ENCODE measurements at places on chromosomes 5 and 9. TPM values are rescaled to one million over a fixed set of nuclear protein-coding genes. Genes with fewer than 3 reads are reported as not detected.

CSF1R gene
- total RNA-seq = 0.33 TPM

SLC12A2 gene
- 11.1 TPM for total RNA-seq

CA9 gene
- 6.6 TPM for total RNA-seq

RETREG1 gene
- 2.8 TPM for total RNA-seq

IL5 gene
- not detected for total RNA-seq

SPINK7 gene
- not detected for total RNA-seq

BAAT gene
- total RNA-seq = 0.57 TPM

NKD2 gene
- 12.5 TPM for total RNA-seq

CDH12 gene
- total RNA-seq = not detected

REEP2 gene
- 7.2 TPM for total RNA-seq

FCHO2 gene
- 14.1 TPM for total RNA-seq

NUTM2F gene
- not detected for total RNA-seq

FGF18 gene
- 0.80 TPM for total RNA-seq

SLC25A48 gene
- not detected for total RNA-seq

PCDHGC5 gene
- not detected for total RNA-seq

ACSL6 gene
- not detected for total RNA-seq

ZBTB5 gene
- 5.5 TPM for total RNA-seq

MELK gene
- total RNA-seq = 75.9 TPM

LECT2 gene
- total RNA-seq = not detected

SMIM32 gene
- not detected for total RNA-seq

THBS4 gene
- total RNA-seq = not detected

ADRB2 gene
- total RNA-seq = 0.73 TPM

SLC6A18 gene
- not detected for total RNA-seq

PCDHGA7 gene
- total RNA-seq = 0.79 TPM

WNT8A gene
- total RNA-seq = not detected

Data from A549 treated with ZK216348 at 1 μM for 4 hours (cell line).